Heart left ventricle (tissue), 16 donors: ENCODE measurements at places on chromosomes 6 and 20.

GRCh38 chr20:10357061-10357708, 76.8 kb downstream of the MKKS start:
- DNase-seq, result no peak

- no peak for DNase-seq
Observed at GRCh38 chr6:33289784-33290315, 449 bp downstream of the PFDN6 start.

DNA sequence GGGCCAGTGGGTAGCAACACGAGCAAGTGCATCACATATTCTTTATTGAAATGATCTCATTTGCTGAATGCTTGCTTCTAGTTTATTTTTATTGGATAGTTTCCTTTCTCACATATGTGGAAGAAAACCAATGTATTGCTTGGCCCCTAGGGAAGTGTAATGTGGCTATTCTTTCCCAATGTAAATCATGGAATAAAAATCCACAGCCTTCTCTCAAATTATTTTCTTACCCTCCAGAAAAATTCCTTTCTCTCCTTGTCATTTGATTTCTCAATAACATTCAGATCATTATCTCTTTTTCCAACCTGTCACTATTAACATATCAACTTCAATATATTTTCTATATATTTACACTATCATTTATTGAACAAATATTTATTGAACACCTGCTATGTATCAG, 51.9 kb upstream of the PTPRK start:
- no peak for DNase-seq

DNA sequence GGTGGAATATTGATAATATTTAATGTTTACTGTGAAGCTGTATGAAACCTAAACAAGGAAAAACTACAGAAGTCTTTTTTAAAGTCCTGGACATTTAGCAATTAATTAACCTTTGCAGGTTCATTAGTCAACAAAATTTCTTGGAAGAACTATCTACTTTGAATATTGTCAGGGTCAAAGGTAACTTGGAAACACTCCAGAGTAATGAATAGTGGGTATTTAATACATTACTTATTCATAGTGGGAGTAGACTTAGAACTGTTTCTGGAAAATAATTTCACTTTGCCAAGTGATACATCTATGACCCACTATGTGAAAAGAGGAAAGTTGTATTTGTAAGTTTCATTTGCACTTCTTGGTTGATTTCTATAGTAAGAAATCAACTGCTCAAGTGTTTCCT, 319.1 kb downstream of the TFAP2B start:
- no peak for DNase-seq

DNA sequence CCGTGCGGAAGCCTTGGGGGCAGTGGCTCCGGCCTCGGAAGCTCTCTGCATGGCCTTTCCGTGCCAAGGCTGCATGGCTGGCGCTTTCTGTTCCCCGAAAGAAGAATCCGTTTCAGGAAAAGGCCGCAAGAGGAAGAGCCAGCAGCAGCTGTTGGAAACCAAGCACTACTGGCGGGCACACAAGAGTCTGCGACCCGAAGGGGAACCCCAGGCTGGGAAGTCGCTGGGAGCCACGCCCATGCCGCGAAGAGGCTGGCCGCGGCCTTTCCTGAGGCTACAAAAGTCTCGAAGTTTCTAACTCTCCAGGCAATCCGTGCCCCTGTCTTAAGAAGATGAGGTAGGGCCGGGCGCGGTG, at the start of gene CGAS:
CGAS (minus strand) TSS at position 191 of the 355 bp plus-strand sequence; CDS start at position 75, 116 bp downstream.
- peak; percentile 90 for DNase-seq

- DNase-seq, result no peak
Observed at GRCh38 chr6:17151888-17152287, 50.0 kb downstream of the STMND1 start.
